ENCODE measurements at places on chromosomes 4 and X.

DNA sequence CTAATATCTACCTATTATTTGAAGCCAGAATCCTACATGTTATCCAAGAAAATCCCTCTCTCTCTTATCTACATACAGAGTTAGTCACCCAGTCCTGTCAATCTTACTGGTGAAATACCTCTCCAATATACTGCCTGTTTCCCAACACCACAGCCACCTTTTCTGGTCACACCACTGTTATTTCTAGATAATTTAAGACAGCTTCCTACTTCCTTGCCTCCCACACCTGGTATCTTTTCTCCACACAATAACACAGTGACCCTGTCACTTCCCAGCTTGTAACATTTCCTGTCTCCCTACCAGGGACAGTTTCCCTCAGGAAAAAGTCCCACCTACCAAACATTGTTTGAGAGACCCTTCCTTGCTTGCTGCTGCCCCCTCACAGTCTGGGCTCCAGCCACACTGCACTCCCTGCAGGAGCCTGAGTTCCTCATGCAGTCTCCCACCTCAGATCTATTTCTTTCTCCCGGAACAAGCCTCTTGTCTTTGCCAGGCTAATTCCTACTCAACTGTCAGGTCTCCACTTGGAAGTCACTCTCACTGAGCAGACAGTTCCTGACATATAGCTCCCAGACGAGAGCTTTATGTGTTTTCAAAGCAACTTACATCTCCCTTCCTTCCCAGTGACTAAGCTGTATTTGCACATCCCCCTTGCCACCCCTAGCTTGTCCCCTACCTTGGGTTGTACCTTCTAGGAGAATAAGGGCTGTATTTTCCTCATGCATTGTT, 73.6 kb upstream of the QRFPR start:
- DNase-seq: no peak

DNA sequence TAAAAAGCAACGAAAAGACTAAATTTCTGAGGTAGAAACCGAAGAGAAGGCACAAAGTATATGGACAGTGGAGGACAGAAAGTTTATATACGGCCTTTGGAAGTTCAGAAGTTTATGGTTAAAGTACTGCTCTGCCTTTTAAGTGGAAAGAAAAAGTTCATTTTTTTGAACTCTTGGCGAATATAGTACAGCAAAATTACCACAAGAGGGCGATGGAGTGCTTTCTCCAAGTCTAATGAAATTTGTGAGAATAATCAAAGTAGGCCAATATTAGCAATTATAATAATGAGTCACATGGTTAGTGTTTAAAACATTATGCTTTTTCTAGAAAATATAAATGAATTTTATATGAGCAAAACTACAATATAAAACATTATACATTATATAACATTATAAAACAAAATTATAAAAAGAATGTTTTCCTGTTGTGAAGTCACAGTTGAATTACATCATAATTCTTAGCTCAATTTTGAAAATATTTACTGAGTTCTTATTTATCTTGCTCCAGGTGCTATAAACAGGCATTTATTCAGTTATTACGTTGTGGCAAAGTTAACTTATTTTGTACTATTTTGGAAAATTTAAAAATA, 136.2 kb upstream of the BMPR1B start:
- no peak for DNase-seq

DNA sequence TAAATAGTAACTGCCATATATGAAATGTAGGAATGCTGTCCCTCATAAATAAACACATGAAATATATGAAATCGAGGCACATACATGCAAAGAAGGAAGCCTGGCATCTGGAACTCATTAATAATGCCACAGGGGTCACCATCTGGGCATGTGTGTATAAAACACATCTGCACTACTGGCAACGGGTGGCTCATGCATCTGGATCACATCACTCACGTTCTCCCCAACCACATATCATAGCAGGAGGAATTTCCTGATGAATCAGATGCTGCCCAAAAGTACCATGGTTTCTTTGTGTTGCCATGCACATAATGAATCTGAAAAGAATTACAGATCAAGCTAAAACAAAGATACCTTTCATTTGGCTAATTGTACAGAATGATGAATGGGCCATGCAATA, 28.6 kb downstream of the RNF175 start:
- DNase-seq: no peak

DNA sequence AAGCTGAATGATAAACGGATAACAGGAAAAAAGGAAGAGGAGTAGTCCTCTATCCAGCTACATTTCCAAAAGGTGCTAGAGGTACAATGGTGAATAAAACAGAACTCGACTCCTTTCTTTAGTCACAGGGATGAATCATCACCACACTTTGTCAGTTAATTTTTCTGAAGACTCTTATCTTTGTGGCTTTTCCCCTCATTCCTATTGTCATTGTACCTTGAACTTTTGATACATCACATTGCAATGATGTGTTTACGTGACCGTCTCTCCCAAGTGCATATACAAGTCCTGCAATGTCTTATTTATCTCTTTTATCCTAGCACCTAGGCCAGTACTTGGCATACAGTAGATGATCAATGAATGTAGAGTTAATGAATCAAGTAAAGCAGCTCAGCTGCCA, 134.7 kb downstream of the LHFPL1 start:
- no peak for DNase-seq

DNA sequence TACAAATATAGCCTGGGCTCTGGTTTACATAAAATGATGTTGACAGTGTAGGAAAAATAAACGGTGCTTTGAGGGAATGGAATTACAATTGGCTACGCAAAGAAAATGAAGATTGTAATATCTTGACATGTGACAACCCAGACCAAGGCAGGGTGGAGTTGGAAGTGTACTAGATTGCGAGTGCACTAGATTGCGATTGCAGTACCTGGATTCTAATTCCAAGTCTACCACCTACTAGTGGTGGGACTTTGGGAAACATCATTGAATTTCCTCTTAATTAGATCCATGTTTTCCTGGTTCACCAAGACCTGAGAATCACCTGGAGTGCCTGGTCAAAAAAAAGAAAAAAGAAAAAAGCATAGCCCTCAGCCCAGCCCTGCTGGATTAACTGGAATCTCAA, 18.6 kb downstream of the EGF start:
- no peak for DNase-seq

DNA sequence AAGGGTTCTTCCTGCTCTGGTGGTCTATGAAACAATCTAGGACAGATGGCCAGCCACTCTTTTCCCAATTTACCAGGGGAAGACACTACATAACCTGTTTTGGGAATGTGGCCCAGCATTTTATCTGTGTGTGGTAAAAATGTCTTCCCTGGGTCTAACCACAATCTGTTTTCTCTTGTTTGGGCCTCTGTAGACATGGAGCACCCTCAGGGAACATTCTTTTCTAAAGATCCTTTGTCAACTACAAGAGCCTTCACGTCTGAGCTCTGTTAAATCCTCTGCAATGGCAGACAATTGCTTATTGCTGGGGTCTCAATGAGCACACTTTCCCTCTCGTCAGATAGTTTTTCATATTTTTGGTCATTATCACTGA, 35.5 kb downstream of the PLAC1 start:
- DNase-seq: no peak

DNA sequence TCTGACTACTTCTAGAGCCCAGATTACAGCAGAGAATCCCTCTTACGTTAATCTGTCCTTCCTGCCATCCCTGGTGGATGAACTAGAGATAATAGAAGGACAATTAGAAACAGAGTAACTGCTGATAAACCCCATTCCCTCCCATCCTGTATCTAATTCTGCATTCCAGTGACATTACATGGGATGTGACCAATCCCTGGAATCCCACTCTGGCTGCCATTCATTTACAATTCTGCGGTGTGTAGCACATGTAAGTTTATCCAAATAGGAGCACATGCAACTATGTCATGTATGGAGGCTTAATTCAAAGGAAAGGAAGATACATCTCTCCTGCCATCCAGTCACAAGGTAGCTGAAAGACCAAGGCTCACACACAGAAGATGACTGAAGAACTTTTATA, 339.5 kb downstream of the GPAT3 start:
- no peak for DNase-seq

DNA sequence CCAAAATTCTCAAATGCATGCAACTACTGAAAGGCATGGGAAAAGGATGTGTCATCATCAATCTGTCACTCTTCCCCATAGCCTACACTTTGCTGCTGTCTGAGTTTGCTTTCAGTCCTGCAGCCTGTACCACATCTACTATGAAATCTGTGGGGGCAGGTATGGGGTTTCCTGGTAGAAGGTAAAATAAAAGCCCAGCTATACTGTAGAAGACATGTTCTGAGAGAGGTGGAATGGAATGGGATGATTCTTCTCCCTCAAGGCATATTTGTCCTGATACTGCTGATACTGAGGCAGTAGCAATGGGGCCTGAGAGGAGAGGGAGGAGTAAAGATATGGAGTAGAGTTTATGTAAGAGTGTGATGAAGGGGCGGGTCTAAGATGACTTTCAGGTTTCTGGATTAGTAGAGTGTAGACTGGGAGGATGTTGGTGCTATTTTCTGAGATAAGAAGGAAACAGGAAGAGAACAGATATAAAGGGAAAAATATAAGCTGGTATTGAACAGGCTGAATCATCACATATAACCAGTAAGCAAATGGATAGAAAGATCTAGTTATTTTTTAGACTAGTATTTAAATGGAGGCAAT, 38.7 kb upstream of the GYPA start:
- no peak for DNase-seq

- no peak for DNase-seq
Observed at GRCh38 chr4:26074712-26075430, 160.9 kb downstream of the SMIM20 start.

- DNase-seq: no peak
Observed at GRCh38 chr4:71229477-71230270, 109.1 kb upstream of the SLC4A4 start.

GRCh38 chr4:7806338-7807090, 133.1 kb downstream of the AFAP1 start:
- no peak for DNase-seq

DNA sequence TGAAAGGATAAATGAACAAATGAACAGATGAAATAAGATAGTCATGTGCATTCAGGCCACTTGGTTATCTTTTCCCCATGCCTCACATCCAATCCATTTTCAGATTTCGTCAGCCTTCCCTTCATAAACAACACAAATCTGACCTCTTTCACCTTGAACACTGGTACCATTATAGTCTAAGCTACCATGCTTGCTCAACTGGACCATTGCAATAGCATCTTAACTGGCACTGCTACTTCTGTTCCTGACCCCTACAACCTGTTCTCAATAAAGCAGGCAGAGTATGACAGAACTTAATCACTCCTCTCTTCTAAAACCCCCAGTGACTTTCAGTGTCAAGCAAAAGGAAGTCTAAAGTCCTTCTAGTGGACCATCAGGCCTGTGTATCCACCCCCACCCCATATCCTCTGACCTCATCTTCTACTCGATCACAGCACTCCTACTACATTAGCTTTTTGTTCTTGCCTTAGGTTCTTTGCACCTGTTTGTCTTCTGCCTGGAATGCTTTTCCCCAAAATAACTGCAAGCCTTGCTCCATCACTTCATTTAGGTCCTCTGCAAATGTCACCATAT, 40.7 kb downstream of the LARP7 start:
- no peak for DNase-seq

DNA sequence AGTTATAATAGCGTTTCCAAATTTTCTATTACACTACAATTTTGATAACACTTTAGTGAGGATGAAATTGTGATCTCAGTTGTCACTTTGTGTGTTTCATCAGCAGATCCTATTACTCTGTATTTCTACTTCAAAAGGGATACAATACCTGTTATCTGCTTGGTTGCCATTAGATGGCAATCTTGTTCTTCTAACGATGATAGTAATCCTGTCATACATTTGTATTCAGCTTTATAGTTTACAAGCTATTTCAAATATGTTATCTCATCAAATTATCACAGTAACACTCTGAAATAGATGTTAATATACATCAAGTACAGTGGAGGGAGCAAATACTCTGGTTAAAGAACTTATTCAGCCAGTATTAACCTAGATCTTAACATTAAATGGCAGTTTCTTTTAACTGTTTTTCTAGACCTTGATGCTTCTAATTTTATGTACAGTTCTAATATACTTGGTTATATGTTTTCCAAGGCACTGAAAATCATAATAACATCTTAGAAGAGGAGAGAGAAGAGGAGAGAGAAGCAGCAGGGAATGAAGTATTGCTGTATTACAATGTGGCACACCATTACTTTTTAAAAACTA, 292.0 kb downstream of the CCSER1 start:
- DNase-seq: no peak

GRCh38 chr4:125321709-125322365, 7.1 kb downstream of the FAT4 start:
- no peak for DNase-seq

DNA sequence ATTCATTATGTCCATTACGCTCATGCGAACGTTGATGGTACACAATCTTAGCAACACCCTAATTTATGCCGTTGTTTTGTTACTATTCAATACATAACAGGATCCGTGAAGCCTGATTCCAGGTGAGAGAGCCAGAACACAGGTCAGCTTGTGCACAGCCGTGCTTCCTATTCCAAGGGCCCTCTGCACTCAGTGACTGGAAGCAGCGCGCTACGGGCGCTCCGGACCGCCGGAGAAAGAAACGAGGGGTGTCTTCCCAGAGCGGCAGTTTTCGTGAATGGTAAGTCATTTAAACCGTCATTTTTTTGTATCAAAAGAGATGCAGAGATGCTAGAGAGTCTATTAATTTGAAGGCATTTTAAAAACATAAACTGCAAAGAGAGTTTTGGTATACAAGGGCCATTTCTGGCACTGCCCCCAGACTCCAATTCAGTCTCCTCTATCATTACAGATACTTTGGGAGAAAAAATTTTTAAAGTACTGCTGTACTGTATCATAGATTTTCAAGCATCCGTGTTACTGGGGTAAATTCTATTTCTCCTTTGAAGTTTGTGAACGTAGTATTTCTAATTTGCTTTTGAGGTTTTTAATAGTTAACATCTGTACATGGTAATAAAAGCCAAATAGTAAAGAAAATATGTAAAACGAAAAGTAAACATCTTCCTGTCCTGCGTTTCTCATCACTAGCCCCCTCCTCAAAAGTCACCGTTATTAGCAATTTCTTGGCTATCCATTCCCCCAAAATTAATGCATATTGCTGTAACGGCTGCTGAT, 6.6 kb downstream of the SLC25A5 start:
- no peak for DNase-seq

DNA sequence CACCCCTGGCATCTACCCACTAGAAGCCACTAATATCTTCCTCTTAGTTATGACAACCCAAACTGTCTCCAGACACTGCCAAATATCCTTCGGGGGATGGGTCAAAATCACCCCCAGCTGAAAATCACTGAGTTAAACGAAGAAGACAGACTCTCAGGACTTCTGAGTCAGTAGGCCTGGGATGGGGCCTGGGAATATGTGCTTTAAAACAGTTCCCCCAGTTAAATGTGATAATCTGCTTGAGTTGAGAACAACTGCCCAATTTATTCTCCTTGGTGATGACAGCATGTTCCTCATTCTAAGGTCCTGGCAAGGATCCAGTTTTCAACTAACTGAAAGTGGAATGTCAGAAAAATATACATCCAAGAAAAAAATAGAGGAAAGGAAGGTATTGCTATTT, 52.4 kb downstream of the CBLL2 start:
- no peak for DNase-seq

DNA sequence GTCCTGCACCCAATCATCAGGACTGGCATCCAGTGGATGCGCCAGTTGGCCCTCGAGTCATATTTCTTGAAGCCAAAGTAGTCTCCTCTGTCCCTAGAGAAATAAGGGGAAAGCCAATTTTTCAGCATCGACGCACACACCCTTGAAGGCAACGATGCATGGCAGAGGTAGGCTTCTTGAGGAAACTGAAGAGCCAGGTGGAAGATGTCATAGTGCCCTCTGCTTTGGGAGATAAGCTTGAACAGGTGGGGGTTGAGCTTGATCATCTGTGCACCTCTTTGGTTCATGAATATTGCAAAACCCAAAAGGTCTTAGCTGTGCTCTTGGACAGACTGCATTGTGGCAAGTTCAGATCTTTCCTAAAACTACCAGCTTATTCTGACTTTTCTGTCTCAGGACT, 34.6 kb upstream of the WDR1 start:
- no peak for DNase-seq
